Activated CD8-positive, alpha-beta memory T cell treated with anti-CD3 and anti-CD28 coated beads for 4 hours (primary cell): ENCODE measurements at places on chromosomes 3 and 15.

DNA sequence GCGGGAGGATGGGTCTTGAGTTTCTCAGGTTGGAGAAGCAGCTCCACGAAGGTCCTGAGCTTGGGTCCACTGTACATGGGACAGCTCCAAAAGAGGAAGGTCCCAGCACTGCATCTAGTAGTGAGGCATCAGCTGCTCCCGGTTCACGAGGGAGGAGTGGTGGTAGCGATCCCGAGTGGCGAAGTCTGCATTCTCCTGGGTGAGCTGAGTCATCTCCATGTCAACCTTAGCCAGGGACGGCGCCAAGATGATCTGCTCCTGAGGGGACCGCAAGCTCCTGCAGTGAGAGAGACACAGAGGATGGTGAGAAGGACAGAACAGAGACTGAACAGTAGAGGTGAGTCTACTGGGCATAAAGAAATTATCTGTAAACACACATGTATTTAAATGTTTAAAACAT, 28.0 kb upstream of the HEG1 start:
- DNase-seq = no peak

- DNase-seq = no peak
These were observed 521.9 kb upstream of the GOLIM4 start for GRCh38 chr3:168617658-168618057.

DNA sequence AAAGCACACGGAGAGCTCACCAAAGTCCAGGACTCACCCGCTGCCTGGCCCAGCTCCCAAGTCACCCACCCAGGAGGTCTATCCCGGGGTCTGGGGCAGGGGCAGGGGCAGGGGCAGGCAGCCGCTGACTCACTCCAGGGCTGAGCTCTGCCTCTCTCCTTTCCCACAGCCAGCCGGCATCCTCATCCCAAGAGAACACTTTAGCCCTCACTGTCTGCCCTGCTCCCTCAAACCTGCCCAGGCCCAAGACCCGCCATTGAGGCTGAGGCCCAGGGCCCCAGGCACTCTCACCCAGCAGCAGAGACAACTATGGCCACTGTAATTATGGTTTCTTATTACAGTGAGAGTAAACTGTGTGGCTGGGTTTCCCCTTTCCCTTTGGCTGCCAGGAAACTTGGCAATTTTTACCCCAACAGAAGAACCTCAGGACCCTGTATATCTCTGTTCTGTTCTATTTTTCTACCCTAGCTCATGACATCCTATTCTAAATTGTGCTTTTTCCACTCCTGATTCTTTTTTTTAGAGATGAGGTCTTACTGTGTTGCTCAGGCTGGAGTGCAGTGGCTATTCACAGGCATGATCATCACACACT, 53.0 kb downstream of the IQSEC1 start:
- DNase-seq = no peak

DNA sequence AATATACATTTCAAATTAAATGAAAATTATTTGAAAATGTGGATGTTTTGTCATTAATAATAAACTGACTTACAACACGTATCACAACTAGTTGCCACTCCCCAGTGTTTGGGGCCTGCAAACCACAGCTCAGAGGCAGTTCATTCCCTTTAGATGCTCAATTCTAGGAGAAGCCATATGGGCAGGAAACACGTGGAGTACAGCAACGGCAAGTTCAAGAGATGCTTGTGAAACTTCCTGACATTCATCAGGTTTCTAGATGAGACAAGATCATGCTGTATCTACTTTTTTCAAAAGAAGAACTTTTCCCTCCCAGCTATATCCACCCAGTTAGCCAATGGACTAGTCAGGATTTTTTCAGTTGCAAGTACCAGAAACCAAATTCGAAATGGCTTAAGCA, 17.6 kb upstream of the PLA2G4D start:
- no peak for DNase-seq

DNA sequence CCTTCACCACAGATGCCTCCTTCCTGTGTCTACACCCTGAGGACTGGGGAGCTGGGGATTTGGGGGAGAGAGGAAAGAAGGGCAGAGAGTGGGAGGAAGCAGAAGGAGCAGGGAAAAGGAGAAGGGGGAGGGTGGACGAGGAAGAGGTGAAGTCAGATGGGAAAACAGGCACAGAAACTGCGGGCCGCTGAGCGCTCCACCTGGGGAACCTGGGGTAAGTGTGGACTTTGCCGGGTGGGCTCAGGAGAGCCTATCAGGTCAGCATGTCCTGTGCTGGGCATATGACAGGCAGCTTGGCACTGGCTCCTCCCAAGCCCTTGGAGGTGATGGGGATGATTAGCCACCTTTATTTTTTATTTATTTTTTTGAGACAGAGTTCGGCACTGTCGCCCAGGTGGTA, 62.6 kb downstream of the CORO2B start:
- no peak for DNase-seq

DNA sequence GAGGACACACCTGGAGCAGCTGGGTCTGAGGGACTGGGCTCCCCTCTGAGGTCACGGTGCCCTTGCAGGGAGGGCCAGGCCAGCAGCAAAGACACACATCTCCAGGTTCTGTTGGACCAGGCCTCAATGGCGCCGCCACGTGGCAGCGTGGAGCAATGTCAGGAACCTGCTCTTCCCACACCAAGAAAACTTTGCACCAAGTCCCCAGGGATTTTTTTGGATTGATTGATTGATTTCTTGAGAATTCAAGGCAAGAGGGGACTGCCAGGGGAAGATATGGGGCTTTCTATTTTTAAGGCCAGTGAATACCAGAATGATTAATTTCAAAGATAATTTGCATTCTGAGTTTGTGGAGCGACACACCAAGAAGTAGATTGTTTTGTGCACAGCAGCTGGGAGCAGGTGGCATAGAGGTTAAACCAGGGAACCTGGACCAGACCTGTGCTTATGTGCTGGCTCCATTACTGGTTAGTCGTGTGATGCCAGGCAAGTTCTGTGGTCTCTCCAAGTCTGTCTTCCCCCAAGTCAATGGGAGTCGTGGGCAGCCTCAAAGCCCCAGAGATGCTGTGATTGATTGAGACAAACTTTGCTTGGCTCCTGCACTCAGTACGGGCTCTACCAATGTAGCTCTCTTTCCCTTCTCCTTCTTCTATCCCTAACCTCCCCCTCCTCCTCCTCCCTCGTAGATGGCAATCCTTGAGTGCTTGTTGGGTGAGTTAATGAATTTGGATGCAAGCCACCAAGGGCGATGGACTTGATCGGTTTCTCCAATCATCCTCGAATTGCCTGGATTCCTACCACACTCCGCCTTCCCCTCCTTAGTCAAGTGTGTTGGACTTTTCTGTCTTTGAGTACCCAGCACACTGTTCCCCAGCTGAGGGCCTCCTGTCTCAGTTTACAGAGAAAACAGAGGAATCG, 96.2 kb upstream of the TRPM1 start:
- no peak for DNase-seq

DNA sequence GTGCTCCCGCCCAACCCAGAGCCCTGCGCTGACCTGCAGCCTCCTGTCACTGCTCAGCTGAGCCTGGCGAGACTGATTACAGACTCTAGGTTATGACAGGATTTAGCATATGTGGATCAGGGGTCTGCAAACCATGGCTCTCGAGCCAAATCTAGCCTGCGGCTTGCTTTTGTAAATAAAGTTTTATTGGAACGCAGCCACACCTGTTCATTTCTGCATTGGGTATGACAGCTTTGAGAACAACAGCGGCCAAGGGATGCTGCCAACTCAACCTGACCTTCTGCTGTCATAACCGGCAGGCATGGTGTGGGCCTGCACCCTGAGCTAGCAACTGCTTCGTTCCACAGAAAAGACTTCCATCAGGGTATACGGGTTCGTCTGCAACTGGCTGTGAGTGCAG, 50.5 kb upstream of the IQSEC1 start:
- no peak for DNase-seq

- DNase-seq = no peak
These were observed 103.0 kb upstream of the TBL1XR1 start for GRCh38 chr3:177300039-177300833.

- DNase-seq = no peak
These were observed 12.1 kb upstream of the TCAIM start for GRCh38 chr3:44326515-44326914.

- no peak for DNase-seq
These were observed 293.7 kb downstream of the NSUN3 start for GRCh38 chr3:94356581-94356980.

GRCh38 chr15:93203036-93203435, 114.0 kb upstream of the RGMA start:
- DNase-seq = no peak

DNA sequence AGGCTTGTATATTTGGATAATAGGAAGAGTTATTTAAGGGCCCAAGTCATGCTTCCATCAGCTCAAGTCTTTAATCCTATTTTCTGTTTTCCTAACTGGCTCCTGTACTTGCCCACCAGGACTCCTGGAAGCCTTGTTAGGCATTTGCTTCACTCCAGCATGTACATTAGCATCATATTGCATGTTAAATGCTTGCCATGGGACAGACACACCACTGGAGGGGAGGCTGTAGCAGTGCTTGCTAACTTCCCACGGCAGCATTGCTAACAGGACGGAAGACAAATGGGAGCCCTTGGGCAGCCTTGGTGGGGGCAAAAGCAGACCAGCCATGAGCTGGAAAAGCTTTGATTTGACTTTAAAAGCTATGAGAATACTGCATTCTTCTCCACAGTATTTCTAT, 6.1 kb downstream of the TMOD2 start:
- no peak for DNase-seq

- DNase-seq = no peak
These were observed 3.2 kb downstream of the ZDHHC19 start for GRCh38 chr3:196207833-196208607.

GRCh38 chr15:68767833-68768232, 52.9 kb downstream of the ANP32A start:
- no peak for DNase-seq

GRCh38 chr3:33898901-33899300, 100.5 kb downstream of the PDCD6IP start:
- DNase-seq = no peak

DNA sequence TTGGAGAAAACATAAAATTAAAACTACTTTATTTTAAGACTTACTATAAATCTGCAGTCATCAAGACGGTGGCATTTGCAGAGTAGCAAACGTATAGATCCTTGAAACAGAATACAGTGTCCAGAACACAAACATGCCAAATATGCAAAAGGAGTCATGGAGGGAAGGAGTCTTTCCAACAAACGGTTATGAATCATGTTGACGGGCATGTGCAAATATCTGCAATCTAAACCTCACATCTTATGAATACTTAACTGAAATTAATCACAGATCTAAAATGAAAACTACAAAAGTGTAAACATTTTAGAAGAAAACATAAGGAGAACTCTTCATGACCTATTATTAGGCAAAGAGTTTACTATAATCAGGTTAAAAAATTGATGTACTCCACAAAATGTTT, 69.4 kb downstream of the TFRC start:
- DNase-seq = no peak

DNA sequence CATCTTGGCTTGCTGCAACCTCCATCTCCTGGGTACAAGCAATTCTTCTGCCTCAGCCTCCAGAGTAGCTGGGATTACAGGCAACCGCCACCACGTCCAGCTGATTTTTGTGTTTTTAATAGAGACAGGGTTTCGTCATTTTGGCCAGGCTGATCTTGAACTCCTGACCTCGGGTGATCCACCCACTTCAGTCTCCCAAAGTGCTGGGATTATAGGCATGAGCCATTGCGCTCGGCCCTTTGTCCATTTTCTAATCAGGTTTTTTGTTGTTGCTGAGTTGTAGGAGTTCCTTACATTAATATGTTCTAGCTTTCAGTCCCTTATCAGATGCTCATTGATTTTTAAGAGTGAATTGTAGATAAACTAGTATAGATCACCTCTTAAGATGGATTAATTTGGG, 20.3 kb downstream of the RAB5A start:
- no peak for DNase-seq

DNA sequence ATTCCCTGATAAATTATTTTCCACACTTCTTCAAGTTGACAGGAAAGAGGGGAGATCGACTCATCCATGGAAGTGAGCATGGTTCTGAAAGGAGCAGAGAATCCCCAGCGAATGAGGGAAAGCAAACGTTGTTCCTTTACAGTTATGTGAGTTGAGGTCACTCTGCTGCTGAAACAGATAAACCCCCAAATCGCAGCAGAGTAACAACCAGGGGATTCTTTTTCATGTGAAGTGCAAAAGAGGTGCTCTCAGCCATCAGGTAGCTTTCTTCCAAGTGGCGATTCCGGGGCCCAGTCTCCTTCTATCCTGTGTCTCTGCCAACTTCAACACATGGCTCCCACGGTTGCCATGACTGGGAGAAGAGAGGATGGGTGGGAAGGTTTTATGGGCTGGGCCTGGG, 28.2 kb downstream of the MEX3B start:
- DNase-seq = no peak

GRCh38 chr15:34802803-34803750, 7.7 kb upstream of the ACTC1 start:
- no peak for DNase-seq

DNA sequence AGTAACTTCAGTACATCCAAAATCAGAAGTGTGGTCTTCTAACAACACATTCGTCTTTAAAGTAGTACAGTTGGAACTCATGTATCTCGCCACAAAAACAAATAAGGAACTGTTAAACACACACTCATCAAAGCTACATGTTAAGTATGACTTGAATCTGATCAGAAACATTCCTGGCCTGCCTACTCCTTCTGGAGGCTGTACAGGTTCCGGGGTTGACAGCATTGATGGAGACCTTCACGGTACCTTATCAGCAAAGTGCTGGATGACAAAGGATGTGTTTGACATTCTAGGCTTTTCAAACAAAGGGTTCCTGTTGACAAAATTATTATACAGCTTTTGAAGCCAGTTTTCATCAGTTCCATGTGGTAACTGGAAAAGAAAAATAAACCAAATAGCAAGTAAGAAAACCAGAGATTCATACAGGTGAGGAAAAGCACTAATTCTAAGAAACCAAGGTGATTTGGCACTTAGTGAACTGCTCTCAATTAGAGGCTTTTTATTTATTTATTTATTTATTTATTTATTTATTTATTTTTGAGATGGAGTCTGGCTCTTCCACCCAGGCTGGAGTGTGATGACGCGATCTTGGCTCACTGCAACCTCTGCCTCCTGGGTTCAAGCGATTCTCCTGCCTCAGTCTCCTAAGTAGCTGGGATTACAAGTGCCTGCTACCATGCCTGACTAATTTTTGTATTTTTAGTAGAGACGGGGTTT, 44.3 kb downstream of the MYO5C start:
- no peak for DNase-seq

GRCh38 chr3:110420158-110420641, 651.4 kb upstream of the NECTIN3 start:
- no peak for DNase-seq

GRCh38 chr3:18345015-18345367, 80.1 kb downstream of the SATB1 start:
- DNase-seq = no peak
